ENCODE measurements at places on chromosomes 2 and 18.

GRCh38 chr2:239279508-239280295, 121.1 kb downstream of the HDAC4 start:
- DNase-seq: peak; percentile 40

DNA sequence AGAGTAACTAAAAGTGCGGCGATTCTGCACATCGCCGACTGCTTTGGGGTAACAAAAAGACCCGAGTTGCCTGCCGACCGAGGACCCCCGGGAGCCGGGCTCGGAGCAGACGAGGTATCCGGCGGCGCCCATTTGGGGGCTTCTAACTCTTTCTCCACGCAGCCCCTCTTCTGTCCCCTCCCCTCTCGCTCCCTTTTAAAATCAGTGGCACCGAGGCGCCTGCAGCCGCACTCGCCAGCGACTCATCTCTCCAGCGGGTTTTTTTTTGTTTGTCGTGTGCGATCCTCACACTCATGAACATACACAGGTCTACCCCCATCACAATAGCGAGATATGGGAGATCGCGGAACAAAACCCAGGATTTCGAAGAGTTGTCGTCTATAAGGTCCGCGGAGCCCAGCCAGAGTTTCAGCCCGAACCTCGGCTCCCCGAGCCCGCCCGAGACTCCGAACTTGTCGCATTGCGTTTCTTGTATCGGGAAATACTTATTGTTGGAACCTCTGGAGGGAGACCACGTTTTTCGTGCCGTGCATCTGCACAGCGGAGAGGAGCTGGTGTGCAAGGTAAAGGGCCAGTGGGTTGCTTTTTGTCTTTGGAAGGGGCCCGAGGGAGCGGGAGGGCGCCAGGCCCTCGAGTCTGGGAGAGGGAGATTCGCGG, 1.4 kb downstream of the TRIB2 start:
- peak; percentile 43 for DNase-seq

- peak; percentile 41 for DNase-seq
Measured at GRCh38 chr18:13548106-13548819, 178.1 kb downstream of the FAM210A start.

DNA sequence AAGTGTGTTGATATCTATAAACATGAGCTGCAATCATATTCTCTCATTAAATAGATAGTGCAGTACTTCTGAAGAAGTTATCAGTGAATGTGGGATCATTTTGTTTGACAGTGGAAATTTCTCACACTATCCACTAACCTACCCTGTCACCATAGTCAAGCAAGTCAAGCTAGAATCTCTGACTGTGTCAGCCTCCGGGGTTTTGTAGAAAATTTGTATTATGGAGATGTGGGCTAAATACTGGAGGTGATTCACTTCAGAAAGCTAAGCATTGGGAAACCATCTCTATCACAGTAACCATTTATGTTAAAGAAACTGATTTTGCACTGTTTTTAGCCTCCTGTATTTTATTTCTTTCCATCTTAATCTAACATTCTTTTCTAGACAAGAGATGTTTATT, 126.6 kb upstream of the CREB1 start:
- no peak for DNase-seq

DNA sequence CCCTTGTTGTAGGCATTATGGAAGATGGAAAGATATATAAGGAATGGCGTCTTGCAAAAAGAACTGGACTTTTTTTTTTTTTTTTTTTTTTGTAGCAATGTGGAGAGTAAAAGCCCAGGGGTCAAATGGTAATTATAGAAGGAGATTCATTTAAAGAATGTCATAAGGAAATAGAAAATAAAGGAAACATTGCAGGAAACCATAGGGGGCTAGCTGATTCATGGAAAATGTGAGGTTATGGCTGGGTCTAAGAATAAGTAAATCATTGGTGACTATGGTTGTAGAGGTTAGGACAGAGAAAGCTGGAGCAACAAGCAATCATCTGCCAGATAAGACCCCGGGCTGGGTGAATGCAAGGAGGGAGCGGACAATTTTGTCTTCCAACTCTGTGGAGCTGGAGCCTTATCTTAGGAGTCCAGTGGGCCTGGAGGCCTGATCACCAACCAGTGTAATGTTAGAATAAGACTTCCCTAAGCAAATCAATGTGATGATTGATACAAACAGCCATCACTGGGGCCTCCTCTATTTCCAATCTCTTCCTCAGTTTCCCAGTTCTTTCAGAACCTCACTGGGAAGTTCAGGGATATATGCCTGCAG, 201.2 kb upstream of the TNP1 start:
- no peak for DNase-seq

- peak; percentile 18 for DNase-seq
Measured at GRCh38 chr2:175309799-175310198, 128.3 kb upstream of the ATP5MC3 start.

DNA sequence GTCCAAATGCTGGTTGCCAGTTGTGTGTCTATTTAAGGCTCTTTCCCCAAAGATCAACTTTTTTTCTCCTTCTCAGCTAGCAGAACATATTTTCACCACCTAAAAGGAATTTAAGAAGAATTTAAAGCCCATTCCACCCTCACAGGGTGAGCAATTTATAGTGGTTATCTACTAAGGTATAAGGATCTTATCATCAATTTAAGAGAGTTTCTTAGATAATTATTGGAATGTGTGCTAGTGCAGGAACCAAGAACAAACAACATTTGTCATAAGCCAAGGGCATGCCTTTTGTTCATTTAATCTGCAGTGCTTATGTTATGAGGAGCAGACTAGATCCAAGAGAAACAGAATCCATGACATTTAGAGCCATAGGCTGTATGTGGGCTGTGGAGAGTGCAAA, 37.2 kb downstream of the NLRC4 start:
- no peak for DNase-seq

DNA sequence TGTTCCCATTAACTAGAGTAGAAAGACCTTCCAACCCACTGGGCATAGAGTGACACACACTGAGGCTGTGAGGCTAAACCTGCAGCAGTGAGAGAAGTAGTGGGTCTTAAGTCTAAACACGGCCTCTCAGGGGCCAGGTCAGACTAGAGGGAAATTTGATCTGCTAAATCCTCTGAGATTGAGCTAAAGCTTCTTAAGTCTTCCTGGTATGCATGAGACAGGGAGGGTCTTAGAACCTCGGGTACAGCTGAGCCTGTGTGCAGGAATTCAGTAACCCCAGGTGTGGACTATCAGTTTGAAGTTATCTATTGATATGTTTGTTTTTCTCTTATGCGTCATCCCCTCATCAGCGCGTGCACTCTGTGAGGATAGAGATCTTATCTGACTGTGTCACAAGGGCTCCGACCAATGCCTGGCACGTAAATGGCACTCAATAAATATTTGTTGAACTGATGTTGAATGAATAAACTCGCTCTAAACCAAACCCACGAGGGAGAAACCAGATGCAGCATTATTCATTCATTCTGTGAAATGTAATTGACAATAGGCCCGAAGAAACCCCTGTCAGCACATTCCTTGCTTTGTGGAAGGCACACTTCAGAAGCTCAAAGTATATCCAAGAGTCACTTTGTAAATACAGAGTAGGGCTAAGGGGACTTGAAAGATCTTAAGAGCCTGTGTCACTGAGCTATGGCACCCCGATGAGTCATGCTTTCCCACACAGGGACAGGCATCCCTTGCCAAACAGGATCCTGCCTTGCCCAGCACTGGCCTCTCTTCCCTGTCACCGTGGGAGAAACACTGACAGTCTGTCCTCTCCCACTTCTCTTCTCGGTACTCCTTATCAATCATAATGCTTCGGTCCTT, 21.7 kb upstream of the RAB10 start:
- DNase-seq: peak; percentile 76

DNA sequence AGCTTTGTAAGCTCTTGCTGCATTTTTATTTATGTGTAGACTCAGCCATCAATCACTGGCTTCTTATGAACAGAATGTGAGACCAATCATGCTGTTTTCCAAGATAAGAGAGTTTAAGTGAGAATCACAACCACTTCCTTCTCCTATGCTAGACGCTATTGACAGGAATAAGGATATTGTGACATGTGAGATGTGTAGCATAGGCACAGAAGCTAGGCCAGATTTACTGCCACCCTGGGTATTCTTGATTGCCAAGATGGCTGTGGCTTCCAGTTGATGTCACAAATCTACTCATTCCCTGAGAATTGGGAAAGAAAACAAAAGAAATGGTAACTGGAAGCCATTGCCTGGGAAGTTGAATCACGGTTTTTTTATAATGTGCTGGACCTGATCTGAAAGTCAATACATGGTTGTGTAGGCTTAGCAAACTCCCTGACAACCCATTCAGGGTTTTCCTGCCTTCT, 49.9 kb downstream of the RAB27B start:
- DNase-seq: no peak

- no peak for DNase-seq
Measured at GRCh38 chr2:143698888-143699570, 569.8 kb downstream of the ARHGAP15 start.

DNA sequence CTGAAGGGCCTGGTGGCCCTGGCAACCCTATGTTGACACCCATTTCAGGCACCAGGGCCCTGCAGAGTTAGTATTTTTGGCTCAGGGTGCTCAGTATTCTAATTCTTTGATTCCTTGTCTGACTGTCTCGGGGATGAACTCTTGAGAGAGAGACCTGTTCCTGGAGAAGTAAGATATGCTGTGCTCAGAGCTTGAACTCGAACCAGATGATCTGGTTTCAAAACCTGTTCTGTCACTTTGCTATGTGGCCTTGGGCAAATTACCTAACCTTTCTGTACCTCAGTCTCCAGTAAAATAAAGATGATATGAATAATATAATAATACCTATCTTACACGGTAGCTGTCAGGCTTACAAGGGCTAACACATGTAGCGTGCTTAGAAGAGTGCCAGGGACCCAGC, 294.2 kb downstream of the DYSF start:
- no peak for DNase-seq

DNA sequence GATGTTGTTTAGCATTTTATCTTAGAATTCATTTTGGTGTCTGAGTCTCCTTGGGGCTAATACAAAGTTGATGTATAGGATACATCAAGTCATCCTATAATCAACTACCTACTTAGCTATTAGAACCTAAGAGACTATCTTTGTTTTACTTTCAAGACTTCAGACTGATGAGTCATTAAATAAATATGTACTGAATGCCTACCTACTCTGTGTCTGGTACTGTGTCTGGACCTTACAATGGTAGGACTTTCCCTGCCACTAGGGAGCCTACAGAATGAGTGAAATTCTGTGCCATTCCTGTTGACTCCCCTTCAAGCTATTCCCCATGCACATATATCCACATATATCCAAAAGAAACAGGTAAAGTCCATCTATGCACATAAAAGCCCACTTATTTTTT, 114.5 kb downstream of the ERBB4 start:
- DNase-seq: no peak

DNA sequence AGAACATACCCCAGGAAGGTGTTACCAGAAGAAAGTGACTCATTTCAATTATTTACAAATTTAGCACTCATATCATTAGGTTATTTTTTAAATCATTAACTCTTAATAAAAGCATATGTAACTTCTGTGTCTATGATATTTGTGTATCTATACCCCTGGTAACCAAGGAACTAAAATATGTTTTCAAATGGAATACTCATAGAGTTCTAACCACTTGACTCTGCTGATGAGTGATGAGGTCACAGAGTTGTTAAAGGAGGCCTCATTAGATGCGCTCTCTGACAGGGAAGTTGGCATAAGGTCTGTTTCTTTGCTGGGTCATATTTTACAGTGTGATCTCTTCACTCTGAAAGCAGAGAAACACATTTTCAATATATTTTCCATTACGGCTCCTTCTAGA, 73.4 kb downstream of the CCDC150 start:
- DNase-seq: no peak

DNA sequence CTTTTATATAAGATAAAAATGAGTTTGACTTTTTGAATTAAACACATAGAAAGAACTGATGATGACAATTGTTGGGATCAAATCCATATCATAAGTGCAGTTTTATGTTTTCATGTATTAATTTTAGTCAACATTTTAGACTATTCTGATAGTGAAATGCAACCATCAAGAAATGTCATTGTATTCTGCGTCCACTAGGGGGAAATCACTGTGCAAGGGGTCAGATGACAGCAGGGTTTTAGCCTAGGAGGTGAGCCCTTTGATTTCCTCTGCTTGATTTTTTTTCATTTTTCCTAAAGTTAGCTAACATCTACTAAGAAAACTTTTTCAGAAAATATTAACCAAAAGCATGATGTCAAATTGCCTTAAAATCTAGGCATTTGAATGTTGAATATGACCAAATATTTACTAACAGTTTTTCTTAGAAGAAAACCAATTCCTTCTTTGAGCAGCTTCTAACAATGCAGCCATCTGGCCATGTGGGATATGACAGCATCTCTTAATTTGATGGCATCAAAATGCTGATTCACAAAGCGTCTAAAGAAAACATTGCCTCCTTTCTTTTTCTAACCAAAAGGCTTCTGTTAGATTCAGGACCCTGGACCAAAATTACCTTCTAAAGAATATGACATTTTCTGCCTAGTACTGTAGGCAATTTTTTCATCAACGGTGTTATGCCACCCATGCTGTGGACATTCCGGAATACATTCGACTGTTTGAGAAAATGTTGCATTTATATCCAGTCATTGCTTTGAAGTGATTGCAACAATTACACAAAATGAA, 141.5 kb downstream of the SPHKAP start:
- peak; percentile 17 for DNase-seq

- DNase-seq: no peak
Measured at GRCh38 chr2:129801575-129801974, 177.9 kb upstream of the RAB6C start.

- peak; percentile 57 for DNase-seq
Measured at GRCh38 chr2:25341011-25341727, 556 bp downstream of the DNMT3A start.

DNA sequence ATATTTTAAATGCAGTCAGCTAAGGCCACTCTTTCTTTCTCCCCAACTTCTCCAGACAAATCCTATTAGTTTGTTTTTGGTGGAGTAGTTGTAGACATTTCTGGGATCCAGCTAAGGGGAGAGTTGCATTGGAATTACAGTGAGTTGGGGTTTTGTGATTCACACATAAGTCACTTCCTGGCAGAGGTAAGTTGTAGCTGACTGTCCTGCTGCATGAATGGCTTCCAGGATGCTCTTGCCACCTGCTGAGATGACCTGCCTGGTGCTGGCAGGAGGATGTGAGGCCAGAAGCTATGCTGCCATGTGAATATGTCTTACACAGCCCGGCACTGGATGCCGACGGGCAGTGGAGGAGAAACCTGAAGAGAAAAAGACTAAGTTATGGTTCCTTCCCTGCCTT, 243.7 kb downstream of the TDRD15 start:
- no peak for DNase-seq

DNA sequence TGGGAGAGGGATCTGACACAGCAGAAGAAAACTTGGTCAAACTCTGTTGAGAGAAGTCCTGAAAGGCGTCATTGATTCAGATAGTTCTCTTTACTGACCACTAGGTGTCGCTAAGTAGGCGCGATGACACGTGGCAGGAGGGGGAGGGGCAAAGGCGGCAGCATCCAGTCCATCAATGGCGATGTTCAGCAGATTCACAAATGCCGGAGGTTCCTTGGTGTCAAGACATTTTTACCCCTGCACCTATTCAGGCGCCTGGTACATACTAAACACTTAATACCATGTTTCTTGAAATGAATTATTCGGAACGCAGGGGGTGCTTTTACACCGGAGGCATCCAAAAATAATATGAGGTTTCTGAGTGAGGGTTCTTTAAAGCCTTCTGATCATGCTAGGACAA, 3.0 kb upstream of the PLEK start:
- peak; percentile 93 for DNase-seq

GRCh38 chr2:28251337-28251736, 141.3 kb upstream of the FOSL2 start:
- DNase-seq: no peak
